Muscle of leg (tissue), 16 donors: ENCODE measurements at places on chromosomes 7 and 10. TPM values are rescaled to one million over a fixed set of nuclear protein-coding genes. Genes with fewer than 3 reads are reported as not detected.

PCBD1 gene
- 66.5 TPM for total RNA-seq

SYT15B gene
- total RNA-seq: 0.27 TPM

VOPP1 gene
- total RNA-seq: 20.7 TPM

SPDYE16 gene
- total RNA-seq: 0.22 TPM

FGFR2 gene
- total RNA-seq: 2.1 TPM

PARG gene
- total RNA-seq: 29.4 TPM

PDZD7 gene
- total RNA-seq: 1.2 TPM

C10orf90 gene
- total RNA-seq: 0.58 TPM

WEE2 gene
- total RNA-seq: 0.09 TPM

ANKRD22 gene
- total RNA-seq: not detected

FAM131B gene
- total RNA-seq: 1.4 TPM

NKX2-3 gene
- 0.62 TPM for total RNA-seq
